ENCODE measurements at places on chromosomes 2 and 18.
A peak's percentile ranks its signal among the peaks of the same experiment; 100 is the strongest.

DNA sequence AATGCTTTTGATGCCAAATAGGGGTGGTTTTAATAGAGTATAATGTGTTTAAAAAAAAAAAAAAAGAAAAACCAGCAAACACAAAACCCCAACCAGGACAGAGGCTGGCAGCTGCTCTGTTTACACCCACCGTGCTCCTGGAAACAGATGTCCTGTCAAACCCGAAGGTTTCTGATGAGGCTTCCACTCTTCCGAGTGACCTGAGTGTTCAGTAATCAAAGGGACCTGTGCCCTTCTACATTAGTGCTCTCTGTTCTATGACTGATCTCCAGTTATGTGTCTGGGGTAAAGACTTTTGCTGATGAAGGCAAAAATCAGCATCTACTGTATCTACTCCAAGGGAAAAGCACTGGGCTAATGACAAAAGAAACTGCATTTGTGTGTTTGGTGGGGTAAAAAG, 3.5 kb upstream of the KLHL29 start:
- no peak for DNase-seq

GRCh38 chr2:70897977-70898226, 37.8 kb upstream of the ATP6V1B1 start:
- no peak for DNase-seq

DNA sequence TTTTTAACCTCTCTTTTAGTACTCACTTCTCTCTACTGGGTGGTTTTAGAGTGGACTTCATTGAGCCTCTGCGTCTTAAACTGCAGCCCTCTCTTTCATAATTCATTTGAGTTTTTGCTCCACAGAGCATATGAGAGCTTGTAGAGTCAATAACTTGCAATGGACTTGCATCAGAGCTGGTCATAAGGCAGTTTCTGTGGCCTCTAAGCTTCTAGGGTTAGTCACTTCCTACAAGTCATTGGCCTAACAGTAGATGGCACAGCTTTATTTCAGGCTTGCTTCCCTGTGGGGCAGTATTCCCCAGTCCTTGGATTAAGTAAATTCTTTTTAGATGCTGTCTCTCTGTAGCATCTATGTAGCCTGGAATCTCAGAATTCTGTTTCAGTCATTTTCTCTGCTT, 1435.7 kb downstream of the LRP1B start:
- no peak for DNase-seq

DNA sequence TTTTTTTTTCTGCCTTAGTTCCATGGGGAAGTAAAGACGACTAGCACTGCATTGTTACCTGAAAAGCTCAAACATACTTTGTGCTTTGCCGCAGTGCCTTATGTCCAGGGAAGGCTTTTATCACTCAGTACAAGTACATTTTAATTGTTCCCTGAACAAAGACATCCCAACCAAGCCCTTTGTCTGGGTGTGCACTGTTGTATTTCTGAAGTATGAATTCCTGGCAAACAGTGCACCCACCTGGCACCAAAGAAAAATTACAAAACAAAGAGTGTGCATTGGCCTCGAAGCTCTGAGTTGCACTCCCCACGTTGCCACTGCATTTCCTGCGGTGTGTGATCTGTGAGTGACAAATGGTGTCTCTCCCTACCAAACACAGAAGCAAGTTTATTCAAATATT, 858.5 kb upstream of the PIK3C3 start:
- peak; percentile 63 for DNase-seq

- DNase-seq = peak; percentile 27
Observed at GRCh38 chr2:130336877-130337734, 5.6 kb upstream of the IMP4 start.

GRCh38 chr2:237870126-237870525, 10.7 kb downstream of the RAMP1 start:
- no peak for DNase-seq
